ENCODE measurements at places on chromosomes 3 and 15.
A peak's percentile ranks its signal among the peaks of the same experiment; 100 is the strongest.

DNA sequence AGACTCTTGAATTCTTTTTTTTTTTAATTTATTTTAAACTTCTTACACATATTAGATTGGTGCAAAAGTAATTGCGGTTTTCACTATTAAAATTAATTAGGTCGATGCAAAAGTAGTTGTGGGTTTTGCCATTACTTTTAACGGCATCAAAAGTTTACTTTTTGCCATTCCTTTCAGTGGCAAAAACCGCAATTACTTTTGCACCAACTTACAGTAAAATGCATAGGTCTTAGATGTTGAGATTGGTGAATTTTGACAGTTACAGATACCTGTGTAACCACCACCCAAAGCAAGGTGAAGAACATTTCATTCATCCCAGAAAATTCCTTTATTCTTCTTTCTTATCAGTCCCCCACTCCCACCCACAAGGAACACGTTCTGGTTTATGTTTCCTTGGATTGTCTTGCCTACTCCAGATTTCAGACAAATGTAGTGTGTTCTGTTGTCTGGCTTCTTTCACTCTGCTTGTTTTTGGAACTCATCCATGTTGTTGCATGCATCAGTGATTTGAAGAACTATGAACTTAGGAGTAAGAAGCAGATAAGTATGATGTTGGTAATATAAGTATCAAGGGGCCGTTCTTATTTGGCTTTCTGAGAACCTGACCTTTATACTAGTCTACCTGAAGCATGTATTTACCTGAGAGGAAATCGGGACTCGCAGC is 198.4 kb upstream of the UBE2E1 start:
- no peak for DNase-seq

DNA sequence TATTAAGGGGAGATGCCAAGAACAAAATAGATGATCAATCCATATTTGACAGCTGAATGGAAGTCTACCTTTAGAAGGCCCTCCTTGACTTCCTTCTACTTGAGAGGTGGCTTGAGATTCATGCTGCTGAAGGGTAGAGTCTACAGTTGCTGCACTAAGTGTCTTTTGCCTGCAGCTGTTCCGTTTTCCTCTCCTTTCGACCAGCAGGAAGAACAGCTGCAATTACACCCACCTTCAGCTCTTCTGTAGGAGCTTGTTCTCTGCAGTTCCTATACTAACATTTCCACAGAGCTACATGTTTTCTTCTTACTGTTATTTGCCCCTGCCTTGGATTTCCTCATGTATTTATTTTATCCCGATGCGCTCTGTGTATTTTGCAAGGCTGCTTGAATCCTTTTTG is 79.1 kb downstream of the ARRDC4 start:
- no peak for DNase-seq

GRCh38 chr15:91054816-91055215 is 32.4 kb upstream of the VPS33B start:
- DNase-seq: no peak

- peak; percentile 19 for DNase-seq
Measured at GRCh38 chr15:31495281-31495680, 168.6 kb downstream of the KLF13 start.

- no peak for DNase-seq
Measured at GRCh38 chr15:59583088-59583487, 28.5 kb upstream of the GCNT3 start.

GRCh38 chr3:185537369-185537970 is 14.9 kb downstream of the LIPH start:
- DNase-seq: no peak

- peak; percentile 22 for DNase-seq
Measured at GRCh38 chr3:126121632-126122031, 37.7 kb upstream of the SLC41A3 start.

- DNase-seq: no peak
Measured at GRCh38 chr3:15263120-15263519, 57.1 kb downstream of the CAPN7 start.

GRCh38 chr3:31755926-31756658 is 223.4 kb downstream of the STT3B start:
- DNase-seq: no peak

DNA sequence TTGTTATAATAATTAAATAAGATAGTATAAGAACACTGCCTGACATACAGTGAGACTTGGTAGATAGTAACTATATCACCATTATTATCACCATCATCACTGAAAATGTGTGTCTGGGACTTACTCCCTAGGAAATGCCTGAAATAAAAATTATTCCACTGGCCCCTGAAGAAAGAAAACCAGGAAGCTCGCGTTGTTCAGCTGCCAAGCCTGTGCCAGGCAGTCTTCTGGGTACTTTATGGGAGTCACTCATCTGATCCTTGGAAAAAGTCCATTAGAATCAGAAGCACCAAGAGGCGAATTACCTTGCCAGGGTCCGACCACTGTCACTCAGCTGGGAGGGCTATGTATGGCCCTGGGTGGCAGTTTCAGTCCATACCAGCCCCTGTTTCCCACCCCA is 220.3 kb upstream of the TPM1 start:
- DNase-seq: no peak

DNA sequence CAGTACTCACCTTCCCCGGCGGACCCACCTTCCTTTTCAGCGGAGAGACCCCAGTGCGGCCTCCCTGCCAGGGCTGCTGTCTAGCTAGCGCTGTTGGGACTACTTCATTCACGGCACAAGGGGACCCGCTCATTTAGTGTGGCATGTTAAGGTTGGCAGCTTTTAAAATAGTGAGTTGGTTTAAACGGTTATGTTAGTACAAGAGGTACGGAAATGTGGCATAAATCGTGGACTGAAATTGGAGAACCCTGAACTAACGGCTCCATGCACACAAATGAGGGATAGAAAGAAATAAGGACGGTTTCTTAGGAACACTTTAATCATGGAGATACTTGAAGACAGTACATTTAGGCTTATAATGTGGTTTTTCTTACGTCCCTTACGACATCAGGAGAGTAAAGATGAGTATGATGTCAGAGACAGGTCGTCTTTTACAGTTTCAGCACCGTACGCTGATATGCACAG is 752 bp downstream of the CEP63 start:
- DNase-seq: no peak

- no peak for DNase-seq
Measured at GRCh38 chr3:89043406-89043932, 64.0 kb upstream of the EPHA3 start.

GRCh38 chr3:11212784-11213183 is 58.5 kb downstream of the HRH1 start:
- no peak for DNase-seq

GRCh38 chr3:34008191-34008590 is 209.8 kb downstream of the PDCD6IP start:
- DNase-seq: no peak

GRCh38 chr3:50642382-50642781 is 25.4 kb downstream of the MAPKAPK3 start:
- no peak for DNase-seq

GRCh38 chr3:167394003-167394402 is 13.9 kb upstream of the ZBBX start:
- DNase-seq: no peak

DNA sequence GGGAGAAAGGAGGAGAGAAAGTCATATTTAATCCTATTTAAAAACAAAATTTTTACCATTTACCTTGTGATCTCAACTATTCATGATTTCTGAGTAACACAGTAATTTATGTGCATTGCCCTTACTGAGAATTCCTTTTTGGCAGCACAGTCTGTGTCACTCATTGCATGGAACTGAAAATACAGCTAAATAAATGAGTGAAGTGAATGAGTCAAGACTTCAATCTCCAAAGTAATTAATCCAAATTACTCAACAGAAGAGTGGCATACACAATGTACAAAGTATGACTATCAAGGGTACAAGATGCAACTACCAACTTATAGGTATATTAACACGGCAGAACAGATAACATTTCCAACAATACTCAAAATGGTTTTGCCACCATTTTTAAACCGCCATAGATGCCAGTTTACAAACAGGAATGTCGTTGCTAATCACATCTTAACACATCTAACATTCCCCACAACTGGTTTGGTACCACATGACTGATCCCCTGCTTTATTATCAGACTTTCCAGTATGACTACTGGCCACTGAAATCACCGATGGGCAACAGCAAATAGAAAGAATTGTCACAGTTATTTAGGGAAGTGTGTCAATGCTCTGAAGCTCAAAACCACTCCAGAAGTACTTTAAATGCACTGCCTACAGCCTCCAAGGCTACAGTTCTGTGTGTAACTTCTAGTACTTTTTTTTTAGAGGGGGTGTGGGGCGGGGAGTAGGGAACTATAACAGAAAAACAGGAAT is 410.4 kb downstream of the SHQ1 start:
- DNase-seq: no peak

DNA sequence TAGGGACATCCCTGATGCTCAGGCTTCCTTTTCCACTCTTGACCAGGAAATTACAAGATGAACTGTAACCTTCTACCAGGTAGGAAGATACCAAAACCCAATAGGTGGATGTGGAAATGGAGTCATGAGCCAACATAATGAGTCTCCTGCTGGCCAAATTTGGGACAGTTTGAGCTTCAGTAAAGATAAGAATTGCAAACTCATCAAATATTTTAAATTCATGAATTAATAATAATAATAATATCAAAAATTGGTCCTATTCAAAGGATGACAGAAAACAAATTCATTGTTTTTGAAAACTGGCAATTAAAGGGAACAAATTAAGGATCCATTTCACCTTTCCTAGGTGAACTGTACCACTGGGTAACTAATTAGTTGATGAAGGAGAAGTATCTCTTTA is 309.7 kb downstream of the NEK10 start:
- DNase-seq: no peak

- no peak for DNase-seq
Measured at GRCh38 chr3:4904811-4905695, 74.2 kb upstream of the BHLHE40 start.

DNA sequence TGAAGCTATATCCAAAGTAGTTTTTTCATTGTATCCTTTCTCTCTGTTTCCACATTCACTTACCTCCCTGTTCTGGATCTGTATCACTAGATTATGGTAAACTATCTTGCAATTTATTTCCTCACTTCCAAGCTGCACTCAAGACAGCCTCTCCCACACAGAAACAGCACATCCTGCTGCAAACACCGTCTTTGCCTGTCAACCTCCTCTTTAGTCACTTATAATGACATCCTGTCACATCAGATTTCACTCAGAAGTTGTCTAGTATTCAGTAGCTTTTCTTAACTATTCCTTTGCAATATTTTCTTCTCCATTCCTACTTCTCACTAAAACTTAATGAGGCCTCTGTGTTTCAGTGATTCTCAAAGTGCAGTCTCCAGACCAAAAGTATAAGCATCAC is 490.8 kb downstream of the IGSF11 start:
- peak; percentile 6 for DNase-seq

- no peak for DNase-seq
Measured at GRCh38 chr3:48241796-48242455, 1.0 kb downstream of the ZNF589 start.

DNA sequence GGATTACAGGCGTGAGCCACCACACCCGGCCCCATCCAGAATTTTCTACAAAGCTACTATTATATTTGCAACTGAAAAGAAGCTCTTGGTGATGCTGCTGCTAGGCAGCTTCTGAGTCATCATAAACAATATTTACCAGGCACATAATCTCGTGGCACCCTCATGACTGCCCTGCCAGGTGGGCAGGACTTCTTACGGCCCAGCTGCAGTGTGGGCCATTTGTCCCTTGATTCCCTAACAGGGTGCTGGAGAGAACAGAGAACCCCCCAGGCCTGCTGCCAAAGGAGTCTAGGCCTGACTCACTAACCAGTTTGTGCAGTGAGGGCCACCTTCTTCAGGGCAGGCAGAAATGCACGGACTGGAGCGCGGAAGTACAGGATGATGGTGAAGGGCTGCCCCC is 4.9 kb downstream of the EPB42 start:
- DNase-seq: no peak

GRCh38 chr3:57952208-57952631 is 56.0 kb upstream of the FLNB start:
- DNase-seq: peak; percentile 55

DNA sequence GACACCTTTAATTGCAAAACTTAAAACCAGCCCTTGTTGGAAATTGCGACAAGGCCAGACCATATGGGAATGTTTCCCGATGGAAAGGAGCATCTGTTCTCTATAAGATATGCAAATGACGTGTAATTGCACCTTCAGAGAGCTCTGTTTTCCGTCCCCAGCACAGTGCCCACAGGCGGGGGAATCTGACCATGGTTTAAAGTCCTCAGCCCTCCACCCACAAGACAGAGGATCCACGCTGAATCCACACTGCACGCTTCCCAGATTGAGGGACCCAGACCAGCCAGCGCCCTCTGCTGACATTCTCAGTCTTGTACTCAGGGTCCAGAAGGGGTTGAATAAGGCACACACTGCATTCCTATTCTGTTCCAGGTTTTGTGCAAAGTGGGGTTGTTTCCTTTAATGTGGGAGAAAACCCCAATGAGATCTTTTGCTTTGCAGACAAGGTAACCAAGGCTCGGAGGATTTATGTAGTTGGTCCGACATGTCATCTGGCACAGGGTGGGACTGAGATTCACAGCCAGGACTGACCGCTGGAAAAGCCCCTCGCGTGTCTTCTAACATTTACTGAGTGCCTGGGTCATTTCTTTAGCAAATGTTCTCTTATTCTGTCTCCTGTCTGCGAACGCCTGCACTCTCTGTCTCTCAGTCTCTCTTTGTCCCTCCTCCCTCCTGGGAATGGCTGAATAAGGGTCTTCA is 36.8 kb upstream of the KLHL25 start:
- DNase-seq: peak; percentile 47

DNA sequence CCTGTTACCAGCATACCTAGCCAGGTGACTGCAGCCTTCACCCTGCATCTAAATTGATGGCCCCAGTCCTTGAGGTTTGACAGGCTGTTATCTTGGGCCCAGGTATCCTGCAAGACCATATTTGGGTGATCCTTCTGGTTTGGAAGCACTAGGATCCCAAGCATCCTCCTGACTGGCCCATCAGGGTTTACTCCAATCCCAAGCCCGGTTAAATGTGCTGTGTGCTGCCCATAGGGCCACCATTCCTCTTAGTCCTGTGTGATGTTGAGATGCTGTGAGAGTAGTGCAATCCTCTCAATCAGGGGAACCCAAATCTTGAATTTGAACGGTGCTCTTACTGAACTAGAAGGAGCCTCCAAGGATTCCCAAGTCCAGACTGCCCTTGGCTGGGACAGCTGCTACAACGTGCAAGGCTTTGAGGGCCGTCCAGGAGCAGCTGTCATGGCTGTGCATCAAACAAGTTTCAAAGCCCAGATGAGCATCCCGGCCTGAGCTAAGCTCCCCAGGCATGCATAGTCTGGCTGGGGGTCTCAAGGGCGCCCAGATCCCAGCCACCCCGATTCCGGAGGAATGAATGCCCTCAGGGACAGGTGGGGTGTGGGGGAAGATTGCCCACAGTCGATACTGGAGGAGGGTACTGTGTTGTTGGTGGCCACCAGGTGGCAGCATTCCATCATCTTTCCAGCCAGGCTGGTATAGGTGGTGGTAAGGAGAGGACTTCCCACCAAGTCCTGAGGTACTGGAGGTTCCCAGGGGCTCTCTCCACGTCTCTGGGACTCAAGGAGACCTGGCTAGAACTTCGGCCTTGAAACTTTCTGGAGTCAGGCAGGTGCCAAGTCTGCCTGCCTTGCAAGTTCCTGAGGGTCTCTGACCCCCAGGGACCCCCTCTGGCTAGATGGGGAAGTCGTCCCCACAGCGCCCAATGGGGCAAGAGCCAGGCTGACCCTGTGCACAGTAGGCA is 32.6 kb downstream of the RBM5 start:
- peak; percentile 81 for DNase-seq

Measured in head of caudate nucleus (tissue), 42 donors.